ENCODE measurements at places on chromosomes 2 and 18.

GRCh38 chr18:36321658-36322407, 24.3 kb downstream of the FHOD3 start:
- DNase-seq, result no peak

GRCh38 chr2:5661362-5661761, 30.8 kb upstream of the SOX11 start:
- DNase-seq, result no peak

DNA sequence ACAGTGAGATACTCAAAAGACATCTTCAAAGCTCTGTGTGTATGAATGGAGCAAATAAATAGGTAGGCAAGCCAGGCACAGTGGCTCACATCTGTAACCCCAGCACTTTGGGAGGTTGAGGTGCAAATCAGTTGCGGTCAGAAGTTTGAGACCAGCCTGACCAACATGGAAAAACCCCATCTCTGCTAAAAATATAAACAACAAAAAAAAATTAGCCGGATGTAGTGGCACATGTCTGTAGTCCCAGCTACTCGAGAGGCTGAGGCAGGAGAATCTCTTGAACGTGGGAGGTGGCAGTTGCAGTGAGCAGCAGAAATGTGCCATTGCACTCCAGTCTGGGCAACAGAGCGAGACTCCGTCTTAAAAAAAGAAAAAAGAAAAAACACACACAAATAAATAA, 945.1 kb upstream of the PIK3C3 start:
- DNase-seq, result no peak

DNA sequence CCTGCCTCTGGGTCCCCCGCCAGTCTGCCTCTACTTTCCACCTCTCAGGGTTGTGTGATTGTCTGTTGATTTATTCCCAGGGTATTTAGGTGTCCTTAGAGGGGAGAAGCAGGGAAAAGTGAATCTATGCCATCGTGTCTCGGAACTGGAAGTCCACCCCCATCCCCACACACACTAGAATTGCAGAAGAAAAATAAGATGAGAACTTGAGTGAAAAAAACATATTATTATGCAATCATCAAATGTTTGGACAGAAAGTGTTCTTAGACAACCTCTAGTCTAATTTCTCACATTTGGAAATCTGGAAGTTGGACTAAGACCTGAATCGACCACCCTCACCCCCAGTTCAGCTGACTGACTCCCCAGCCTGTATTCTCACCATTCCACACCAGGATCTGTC, 14.1 kb upstream of the CASP8 start:
- DNase-seq, result no peak

DNA sequence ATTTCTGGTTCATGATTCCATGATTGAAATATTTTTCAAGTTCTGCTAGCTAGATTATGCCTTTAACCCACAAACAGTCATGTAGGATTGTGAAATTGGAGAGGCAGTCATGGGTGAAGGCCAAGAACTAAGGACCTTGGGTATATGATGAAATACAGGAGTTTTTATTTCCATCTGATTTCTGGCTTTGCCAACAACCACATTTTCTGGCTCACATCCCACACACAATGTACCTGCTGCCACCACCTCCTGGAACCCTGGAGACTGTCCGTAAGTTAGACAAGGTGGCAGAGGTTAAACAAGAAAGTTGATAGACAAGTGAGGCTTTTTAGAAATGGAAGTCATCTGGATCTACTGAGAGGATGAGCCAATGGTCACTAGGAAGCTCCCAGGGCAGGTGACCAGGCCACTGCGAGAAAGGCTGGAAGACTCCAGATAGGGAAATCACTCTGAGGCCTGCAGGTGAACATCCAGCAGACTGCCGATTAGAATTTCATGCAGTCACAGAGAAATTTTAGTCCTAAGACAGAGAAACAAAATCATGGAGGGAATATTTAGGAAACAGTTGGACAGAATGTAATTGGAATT, 402.0 kb downstream of the ALK start:
- no peak for DNase-seq

DNA sequence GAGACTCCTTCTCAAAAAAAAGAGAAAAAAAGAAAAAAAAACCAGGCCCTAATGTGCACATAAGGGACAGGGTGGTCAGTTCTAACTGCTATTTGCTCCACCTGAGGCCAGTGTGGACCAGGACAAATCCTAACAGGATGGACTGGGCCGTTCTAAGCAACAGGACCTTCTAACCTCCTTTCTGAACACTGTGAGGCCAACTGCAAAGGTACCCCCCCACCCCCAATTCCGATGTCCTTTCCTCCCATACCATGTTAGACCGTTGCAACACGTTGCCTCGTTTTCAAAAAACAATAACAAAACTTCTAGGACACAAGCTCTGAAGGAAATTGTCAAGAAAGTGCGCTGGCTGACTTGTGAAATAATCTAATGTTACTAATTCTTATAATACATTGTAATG, 1.2 kb downstream of the THAP4 start:
- DNase-seq, result peak; percentile 14

GRCh38 chr2:240728827-240729226, 37.2 kb downstream of the AQP12A start:
- DNase-seq, result no peak

DNA sequence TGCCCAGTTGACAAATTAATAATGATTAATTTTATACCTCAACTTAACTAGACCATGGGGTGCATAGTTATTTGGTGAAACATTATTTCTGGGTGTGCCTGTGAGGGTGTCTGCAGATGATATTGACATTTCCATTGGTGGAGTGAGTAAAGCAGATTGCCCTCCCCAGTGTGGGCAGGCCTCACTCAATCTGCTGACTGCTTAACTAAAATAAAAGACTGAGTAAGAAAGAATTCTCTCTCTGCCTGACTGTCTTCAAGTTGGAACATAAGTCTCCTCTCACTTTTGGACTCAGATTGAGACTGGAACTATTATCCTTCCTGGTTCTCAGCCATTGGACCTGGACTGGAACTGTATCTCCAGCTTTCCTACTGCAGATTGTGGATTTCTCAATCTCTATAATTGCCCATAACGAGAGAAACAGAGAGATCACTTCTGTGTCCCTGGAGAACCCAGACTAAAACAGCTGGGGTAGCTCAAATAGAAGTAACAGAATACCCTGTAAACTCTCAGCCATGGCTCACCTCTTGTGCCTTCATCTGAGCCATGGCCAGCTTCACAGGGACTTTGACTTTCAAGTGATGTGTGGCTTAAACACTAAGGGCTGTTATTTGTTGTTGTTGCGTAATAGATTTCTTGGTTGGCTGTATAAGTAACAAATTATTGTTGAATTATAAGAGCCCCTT, 575.3 kb upstream of the RAB6C start:
- no peak for DNase-seq

GRCh38 chr2:29632018-29632417, 289.4 kb downstream of the ALK start:
- DNase-seq, result no peak

- DNase-seq, result no peak
Measured at GRCh38 chr2:42784204-42784880, 8.0 kb downstream of the HAAO start.

DNA sequence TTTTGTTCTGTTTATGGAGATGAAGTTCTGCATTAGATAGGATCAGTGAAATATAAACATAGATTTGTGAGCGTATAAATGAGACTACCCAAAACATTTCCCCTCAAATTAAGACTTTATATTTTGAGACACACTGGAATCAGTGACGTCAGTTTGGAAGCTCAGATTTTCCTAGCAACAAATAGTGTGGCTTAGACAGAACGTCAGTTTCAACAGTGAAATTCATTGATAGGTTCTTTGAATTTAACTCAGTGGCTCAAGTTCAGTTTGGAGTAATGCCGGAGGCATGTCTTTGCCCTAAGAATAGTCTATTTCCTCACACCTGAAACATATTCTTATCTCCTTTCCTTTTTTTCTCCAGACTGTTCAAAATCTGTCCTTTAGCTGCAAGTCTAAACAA, 113.6 kb upstream of the ARHGAP15 start:
- no peak for DNase-seq

- no peak for DNase-seq
Measured at GRCh38 chr18:79903787-79904356, 47.6 kb downstream of the SLC66A2 start.

DNA sequence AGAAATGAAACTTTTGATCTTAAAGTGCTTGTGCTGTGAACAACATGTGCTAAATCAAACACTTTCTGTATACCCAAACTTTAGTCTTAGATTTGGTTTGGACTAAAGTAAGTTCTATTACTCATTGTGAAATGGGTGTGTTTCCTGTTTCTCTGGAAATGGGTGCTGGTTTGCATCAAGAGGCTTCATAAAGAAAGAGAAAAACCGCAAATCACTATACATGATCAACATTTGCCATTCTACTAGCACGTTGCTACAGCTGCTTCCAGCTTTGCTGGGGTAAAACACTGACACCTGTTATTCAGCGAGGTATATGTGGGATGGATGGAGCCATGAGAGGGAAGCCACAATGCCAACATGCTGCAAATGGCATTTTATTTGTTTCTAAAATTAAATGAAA, 547.0 kb upstream of the ACVR2A start:
- no peak for DNase-seq

- DNase-seq, result no peak
Measured at GRCh38 chr2:111176867-111177266, 56.2 kb downstream of the BCL2L11 start.

DNA sequence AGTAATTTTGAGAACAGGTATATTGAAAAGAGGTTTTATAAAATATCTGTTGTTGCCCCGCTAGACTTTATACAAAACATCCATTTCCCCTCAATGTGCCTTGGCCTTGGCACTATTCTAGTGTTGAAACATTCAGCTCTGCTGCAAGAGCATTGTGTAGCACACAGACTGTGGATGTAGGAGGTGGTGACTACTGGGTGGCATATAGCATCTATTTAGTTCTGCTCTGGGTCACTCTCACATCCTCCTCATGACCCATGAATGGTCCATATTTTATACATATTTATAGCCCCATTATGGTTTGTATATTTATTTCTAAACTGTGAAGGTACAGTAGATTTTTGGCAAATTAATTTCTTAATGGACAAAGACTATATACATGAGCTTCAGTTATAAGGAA, 1022.0 kb upstream of the CELF4 start:
- no peak for DNase-seq

DNA sequence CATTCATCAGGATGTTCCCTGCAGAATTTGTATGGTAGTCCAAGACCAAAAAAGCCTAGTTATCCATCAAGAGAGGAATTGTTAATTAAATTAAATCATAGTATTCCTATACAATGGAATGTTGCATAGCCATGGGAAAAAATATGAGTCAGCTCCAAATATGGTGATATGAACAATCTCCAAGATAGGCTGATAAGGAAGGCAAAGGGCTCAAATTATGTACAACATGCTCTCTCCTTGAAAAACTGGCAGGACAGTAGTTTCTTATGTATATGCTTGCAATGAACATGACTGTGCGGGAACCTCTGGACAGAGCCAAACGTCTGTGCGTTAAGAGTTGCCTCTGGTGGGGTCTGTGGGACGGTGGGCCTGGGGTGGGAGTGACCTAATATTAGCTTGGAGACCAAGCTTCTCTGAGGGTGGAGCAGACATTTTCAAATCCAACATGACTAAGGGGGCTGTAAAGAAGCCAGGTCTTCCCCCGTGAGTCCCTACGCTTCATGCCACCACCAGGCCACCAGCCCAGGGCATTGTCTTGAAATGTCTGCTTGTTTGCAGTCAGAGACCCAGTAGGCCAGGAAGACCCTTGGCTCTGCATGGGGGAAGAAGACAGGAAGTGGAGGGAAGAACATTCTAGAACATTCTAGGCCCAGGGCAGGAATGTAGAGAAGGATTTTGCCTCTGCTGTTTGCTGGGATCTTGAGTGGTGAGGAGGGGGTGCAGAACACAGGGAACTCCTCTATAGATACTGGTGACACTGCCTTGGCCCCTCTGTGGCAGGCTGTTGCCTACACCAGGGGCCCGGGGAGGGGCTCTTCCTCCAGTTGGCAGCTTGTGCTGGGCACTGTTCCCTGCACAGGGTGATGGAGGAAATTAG, 244.0 kb upstream of the HS6ST1 start:
- DNase-seq, result no peak

- DNase-seq, result no peak
Measured at GRCh38 chr2:77322431-77322830, 199.7 kb downstream of the LRRTM4 start.

DNA sequence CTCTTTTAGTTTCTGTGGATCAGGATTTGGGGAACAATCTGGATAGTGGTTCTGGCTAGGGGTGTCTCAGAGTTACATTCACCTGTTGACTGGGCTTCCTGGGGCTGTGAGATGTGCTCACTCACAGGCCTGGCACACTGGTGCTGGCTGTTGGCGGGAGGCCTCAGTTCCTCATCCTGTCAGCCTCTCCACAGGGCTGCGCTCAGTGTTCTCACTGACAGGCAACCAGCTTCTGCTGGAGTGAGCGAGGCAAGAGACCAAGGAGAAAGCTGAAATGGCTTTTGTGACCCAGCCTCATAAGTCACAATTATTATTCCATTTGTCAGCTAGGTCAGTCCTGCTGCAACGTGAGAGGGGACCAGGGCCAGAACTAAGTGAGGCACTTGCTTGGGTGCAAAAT, 180.6 kb upstream of the GLI2 start:
- DNase-seq, result no peak

GRCh38 chr18:22470248-22471235, 52.8 kb upstream of the CTAGE1 start:
- DNase-seq, result peak; percentile 69

- DNase-seq, result no peak
Measured at GRCh38 chr2:143347901-143348414, 218.7 kb downstream of the ARHGAP15 start.

- DNase-seq, result no peak
Measured at GRCh38 chr18:65587491-65587890, 163.3 kb upstream of the CDH7 start.

GRCh38 chr2:31937741-31938140, 73.1 kb downstream of the MEMO1 start:
- DNase-seq, result no peak

- peak; percentile 48 for DNase-seq
Measured at GRCh38 chr18:25650201-25650941, 298.4 kb upstream of the ZNF521 start.
